ENCODE measurements at places on chromosomes 7 and 10. TPM values are rescaled to one million over a fixed set of nuclear protein-coding genes. Genes with fewer than 3 reads are reported as not detected.

MYOZ1 gene
- total RNA-seq: 2.7 TPM

AZGP1 gene
- total RNA-seq: 0.52 TPM

PBLD gene
- total RNA-seq: 0.90 TPM

TET1 gene
- total RNA-seq: 68.5 TPM

MYL10 gene
- 0.44 TPM for total RNA-seq

FAM131B gene
- total RNA-seq: 38.2 TPM

CD36 gene
- 0.60 TPM for total RNA-seq

DNA sequence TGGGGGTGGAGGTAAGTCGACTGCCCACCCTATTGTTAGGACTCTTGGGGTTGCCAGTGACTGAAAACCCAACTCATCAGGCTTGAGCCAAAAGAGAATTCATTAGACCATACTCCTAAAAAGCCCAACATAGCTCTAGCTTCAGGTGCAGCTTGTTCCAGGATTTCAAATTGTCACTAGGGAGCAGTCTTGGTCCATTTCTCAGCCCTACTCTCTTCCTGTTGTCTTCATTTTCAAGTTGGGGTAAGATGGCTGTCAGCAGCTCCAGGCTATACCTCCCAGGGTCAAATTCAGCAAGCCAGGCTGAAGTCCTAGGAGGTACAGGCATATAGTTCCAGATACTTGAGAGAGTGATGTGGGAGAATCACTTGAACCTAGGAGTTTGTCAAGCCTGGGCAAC is 14.9 kb upstream of the COL13A1 start:
- no peak overlapping the region for H3K4me3 ChIP-seq
- H3K4me1 ChIP-seq: peaks cover 3% of the 10 kb centered on the region
- no peak overlapping the region for H3K27ac ChIP-seq
- DNase-seq: no peak
- H3K27me3 ChIP-seq: no peaks in the 10 kb centered on the region
- no peaks in the 10 kb centered on the region for H3K36me3 ChIP-seq

DNA sequence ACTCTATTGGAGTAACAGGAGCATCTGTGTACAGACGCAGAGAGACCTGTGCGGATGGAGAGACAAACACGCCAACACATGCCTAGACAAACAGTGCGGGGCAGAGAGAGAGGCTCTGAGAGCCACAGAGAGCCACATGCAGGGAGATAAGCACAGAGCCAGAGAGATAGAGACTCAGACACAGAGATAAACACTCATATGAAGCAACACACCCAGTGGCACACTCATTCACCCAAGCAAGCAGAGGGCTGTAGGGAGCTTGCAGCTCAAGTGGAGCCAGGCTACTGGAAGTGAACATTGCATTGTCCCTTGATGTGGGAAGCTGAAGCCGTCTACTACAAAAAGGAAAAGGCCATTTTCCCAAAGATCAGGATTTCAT is 46.6 kb upstream of the PODXL start:
- no peak overlapping the region for H3K4me3 ChIP-seq
- H3K4me1 ChIP-seq: peaks cover 45% of the 10 kb centered on the region
- H3K27ac ChIP-seq: peak overlapping the region; percentile 54
- DNase-seq: no peak

- no peaks in the 10 kb centered on the region for H3K27me3 ChIP-seq
- H3K4me1 ChIP-seq: no peaks in the 10 kb centered on the region
- DNase-seq: no peak
- no peak overlapping the region for H3K27ac ChIP-seq
Measured at GRCh38 chr7:116377721-116378120, 121.8 kb upstream of the CAV2 start.

- H3K36me3 ChIP-seq: no peaks in the 10 kb centered on the region
- no peak overlapping the region for H3K27ac ChIP-seq
- no peaks in the 10 kb centered on the region for H3K4me1 ChIP-seq
- H3K4me3 ChIP-seq: no peak overlapping the region
- H3K27me3 ChIP-seq: no peaks in the 10 kb centered on the region
- DNase-seq: no peak
Measured at GRCh38 chr7:122628651-122629411, 70.1 kb downstream of the RNF133 start.

- no peaks in the 10 kb centered on the region for H3K4me1 ChIP-seq
- H3K4me3 ChIP-seq: no peak overlapping the region
- H3K36me3 ChIP-seq: no peaks in the 10 kb centered on the region
- no peaks in the 10 kb centered on the region for H3K27me3 ChIP-seq
Measured at GRCh38 chr10:12826800-12827372, 174.6 kb downstream of the CCDC3 start.

Measured in H1 (cell line).